ENCODE measurements at places on chromosomes 11 and 22. TPM values are rescaled to one million over a fixed set of nuclear protein-coding genes. Genes with fewer than 3 reads are reported as not detected.

The TP53AIP1 gene
- 0.89 TPM for total RNA-seq

The DLG2 gene
- total RNA-seq: 8.4 TPM

The MMP8 gene
- 0.20 TPM for total RNA-seq

The TSKU gene
- 9.1 TPM for total RNA-seq

The JRKL gene
- 18.7 TPM for total RNA-seq

The UPB1 gene
- 1.3 TPM for total RNA-seq

The PTPRJ gene
- total RNA-seq: 32.7 TPM

The ACTN3 gene
- total RNA-seq: not detected

The POTEH gene
- total RNA-seq: not detected

The GCAT gene
- total RNA-seq: 2.7 TPM

The OR52E2 gene
- total RNA-seq: not detected

The MPZL2 gene
- 68.1 TPM for total RNA-seq

The PDGFB gene
- total RNA-seq: 30.8 TPM
